Uterus (tissue), 4 donors: ENCODE measurements at places on chromosomes 7 and 10. TPM values are rescaled to one million over a fixed set of nuclear protein-coding genes. Genes with fewer than 3 reads are reported as not detected.

Gene PPP1R17
- total RNA-seq, result not detected

Gene UFSP1
- total RNA-seq, result 9.7 TPM

Gene PTER
- total RNA-seq, result 13.5 TPM

Gene GARIN1A
- total RNA-seq, result 6.6 TPM

Gene RBP4
- total RNA-seq, result 3.2 TPM

Gene FAM131B
- total RNA-seq, result 1.2 TPM

Gene CYP26A1
- not detected for total RNA-seq

Gene LIPJ
- not detected for total RNA-seq

Gene CEP55
- not detected for total RNA-seq

GRCh38 chr7:91661727-91662126 lies 218.8 kb downstream of the MTERF1 start:
- no peak overlapping the region for H3K27ac ChIP-seq
- no peaks in the 10 kb centered on the region for H3K36me3 ChIP-seq
- H3K27me3 ChIP-seq, result no peaks in the 10 kb centered on the region
- no peak overlapping the region for H3K4me3 ChIP-seq

DNA sequence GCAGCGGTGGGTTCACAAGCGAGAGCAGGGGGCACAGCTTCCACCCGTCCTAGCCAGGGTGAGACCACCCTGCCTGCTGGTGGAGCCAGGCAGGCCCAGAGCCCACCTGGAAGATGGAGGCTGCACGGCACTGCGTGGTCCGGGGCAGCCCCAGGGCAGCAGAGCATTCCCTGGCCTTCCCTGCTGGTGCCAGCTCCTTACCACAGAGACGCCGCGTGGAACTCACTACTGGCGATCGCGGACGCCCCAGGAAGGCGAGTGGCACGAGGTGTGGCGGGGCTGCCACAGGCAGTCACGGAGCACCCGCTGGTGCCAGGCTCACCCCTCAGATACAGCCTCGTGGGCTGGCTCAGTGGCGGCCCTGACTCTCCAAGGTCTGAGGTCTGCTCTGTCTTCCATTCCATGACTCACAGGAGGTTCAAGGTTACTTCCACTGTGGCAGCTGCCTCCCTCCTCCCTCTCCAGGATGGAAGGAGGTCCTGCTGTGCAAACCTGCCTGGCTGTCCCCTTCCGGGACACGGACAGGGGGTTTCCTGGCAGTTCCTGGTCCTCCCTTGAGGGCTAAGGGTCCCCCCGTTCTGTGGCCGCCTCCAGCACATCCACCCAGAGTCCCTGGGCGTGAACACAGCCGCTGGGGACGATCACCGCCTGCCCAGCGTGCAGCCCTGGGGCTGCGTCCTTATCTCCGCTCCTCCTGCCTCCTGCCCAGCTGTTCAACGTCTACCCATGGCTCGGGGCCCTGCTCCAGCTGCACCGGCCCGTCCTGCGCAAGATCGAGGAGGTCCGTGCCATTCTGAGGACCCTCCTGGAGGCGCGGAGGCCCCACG lies 3.1 kb downstream of the CYP2W1 start:
- H3K4me1 ChIP-seq, result no peaks in the 10 kb centered on the region
- DNase-seq, result no peak
- no peak overlapping the region for H3K27ac ChIP-seq
- H3K4me3 ChIP-seq, result no peak overlapping the region
- H3K27me3 ChIP-seq, result peaks cover 4% of the 10 kb centered on the region

DNA sequence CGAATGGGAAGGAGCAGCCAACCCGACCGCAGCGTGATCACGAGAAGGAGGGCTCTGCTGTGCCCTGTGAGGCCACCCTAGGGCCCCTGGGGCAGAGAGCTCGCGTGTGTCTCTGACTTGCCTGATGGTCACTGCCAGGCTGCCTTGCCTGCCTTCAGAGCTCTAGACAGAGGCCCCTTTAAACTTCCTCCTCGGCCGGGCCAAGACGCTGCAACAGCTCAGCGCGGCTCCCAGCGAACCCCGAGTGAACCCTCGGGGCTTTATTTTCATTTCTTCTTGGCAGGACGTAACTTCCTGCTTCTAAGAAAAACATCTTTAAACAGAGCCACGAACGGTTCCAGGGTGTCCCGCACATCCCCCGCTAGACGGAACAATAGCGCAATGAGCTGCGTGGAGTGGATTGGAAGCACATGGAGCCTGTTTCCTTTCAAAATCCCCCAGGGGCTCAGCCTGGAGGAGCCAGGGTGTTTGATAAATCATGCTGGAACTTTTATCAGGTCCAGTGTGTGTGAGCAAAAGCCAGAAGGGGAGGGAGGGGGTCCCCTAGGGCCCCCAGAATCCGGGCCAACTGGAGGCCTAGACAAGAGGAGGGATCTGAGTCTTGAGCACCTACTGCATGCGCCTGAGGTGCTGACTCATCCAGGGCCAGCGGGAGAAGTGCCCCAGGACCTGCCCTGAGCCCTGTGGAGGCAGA lies 134.1 kb upstream of the GDF10 start:
- DNase-seq, result peak; percentile 68
- H3K36me3 ChIP-seq, result no peaks in the 10 kb centered on the region
- H3K27me3 ChIP-seq, result no peaks in the 10 kb centered on the region

- no peak overlapping the region for H3K4me3 ChIP-seq
- H3K36me3 ChIP-seq, result no peaks in the 10 kb centered on the region
Observed at GRCh38 chr7:22420973-22421635, 64.2 kb upstream of the RAPGEF5 start.

DNA sequence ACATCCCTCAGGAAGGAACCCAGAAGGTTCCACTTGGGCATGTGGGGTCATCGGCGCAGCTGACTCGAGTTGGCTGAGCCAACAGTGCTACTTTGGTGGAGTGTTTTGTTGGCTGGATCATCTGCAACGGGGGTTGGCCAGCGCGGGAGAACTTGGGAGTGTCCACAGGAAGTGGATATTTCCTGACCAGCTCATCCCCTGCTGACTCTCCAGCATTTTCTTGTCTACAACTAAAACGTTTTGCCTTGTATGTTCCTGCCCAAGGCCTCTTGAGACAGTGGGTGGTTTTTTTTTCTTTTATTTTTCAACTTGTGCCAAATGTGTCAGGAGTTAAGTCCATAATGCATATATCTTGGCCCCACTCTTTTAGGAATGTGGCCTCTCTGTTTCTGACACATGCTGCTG lies 208.6 kb downstream of the ZNF365 start:
- no peak overlapping the region for H3K4me3 ChIP-seq
- H3K4me1 ChIP-seq, result no peaks in the 10 kb centered on the region
- peak; percentile 49 for DNase-seq
- H3K27ac ChIP-seq, result peak overlapping the region; percentile 47
- no peaks in the 10 kb centered on the region for H3K27me3 ChIP-seq
- no peaks in the 10 kb centered on the region for H3K36me3 ChIP-seq

DNA sequence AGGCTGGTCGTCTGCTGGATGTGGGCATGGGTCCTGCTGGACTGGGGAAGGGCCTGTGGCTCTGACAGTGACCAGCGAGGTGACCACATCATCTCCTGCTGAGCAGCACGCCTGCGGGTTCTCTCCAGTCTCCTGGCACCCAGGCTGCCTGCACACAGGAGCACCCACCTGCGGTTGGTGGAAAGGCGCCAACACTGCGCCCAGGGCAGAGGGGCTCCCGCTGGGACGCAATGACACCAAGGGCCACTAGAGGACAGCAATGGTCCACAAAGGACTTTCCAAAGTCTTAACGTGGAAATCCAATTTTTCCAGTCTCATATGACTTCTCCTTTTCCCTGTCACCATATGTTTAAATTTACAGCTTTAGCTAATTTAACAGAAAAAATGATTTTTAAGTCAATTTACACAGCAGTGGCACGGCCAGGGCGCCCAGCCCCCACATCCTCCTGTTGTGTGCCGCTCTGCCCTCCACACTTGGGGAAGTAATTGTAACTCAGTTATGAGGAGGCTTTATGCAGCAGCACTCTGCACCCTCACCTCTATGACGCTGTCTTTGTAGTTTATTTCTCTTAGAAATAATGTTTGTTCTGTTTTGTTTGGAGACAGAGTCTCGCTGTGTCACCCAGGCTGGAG lies 38.1 kb downstream of the CFAP46 start:
- no peaks in the 10 kb centered on the region for H3K36me3 ChIP-seq
- no peaks in the 10 kb centered on the region for H3K4me1 ChIP-seq
- H3K4me3 ChIP-seq, result no peak overlapping the region
- H3K27ac ChIP-seq, result no peak overlapping the region

DNA sequence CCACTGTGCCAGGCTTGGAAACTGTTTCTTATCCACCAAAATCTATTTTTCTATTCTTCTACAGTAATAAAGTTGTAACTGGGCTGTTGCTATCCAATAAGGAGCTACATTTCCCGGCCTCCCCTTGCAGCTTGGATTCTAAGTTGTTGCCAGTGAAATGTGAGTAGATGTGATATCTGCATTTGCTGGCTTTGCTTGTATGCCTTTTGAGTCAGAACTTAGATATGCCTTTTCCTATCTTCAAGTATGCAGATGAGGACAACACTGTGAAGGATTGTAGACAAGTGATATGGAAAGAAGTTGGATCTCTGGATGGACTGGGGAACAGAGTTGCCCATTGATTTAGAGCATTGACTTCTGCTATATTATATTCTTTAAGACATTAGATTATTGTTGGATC lies 236.9 kb downstream of the REEP3 start:
- no peaks in the 10 kb centered on the region for H3K27me3 ChIP-seq
- no peak overlapping the region for H3K4me3 ChIP-seq
- no peak overlapping the region for H3K27ac ChIP-seq
- H3K36me3 ChIP-seq, result no peaks in the 10 kb centered on the region
- H3K4me1 ChIP-seq, result no peaks in the 10 kb centered on the region

- H3K27me3 ChIP-seq, result no peaks in the 10 kb centered on the region
- H3K4me1 ChIP-seq, result no peaks in the 10 kb centered on the region
- H3K4me3 ChIP-seq, result no peak overlapping the region
- no peak for DNase-seq
- no peaks in the 10 kb centered on the region for H3K36me3 ChIP-seq
Observed at GRCh38 chr10:113709221-113709838, 29.6 kb downstream of the CASP7 start.

GRCh38 chr7:102255916-102256315 lies 30.8 kb upstream of the SH2B2 start:
- H3K27ac ChIP-seq, result no peak overlapping the region
- H3K27me3 ChIP-seq, result no peaks in the 10 kb centered on the region
- H3K4me1 ChIP-seq, result no peaks in the 10 kb centered on the region
- no peak overlapping the region for H3K4me3 ChIP-seq
- DNase-seq, result no peak

- no peak overlapping the region for H3K27ac ChIP-seq
- H3K4me1 ChIP-seq, result no peaks in the 10 kb centered on the region
- no peaks in the 10 kb centered on the region for H3K27me3 ChIP-seq
- no peak overlapping the region for H3K4me3 ChIP-seq
Observed at GRCh38 chr7:151768805-151769187, 108.1 kb downstream of the PRKAG2 start.

DNA sequence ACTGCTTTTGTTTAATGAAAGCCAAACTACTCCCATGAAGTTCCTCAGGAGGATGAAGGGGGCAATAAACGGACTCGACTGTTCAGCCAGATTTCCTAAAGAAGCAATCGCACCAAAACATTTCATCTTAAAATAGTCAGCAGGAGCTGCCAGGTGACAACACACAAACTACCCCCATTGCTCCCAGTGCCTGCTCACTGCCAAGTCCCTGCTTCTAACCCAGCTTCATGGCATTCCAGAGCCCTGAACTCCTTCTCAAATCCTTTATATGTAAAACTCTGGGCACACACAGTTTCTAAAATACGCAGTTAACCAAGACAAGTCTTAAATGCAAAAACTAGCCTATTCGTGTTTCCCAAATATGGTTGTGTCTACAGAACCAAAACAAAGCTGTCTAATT lies 110.0 kb downstream of the SORBS1 start:
- no peaks in the 10 kb centered on the region for H3K36me3 ChIP-seq
- no peaks in the 10 kb centered on the region for H3K27me3 ChIP-seq
- peak overlapping the region; percentile 93 for H3K27ac ChIP-seq
- DNase-seq, result peak; percentile 58
- H3K4me1 ChIP-seq, result no peaks in the 10 kb centered on the region
- H3K4me3 ChIP-seq, result no peak overlapping the region

GRCh38 chr10:48363617-48364355 lies 57.3 kb downstream of the MAPK8 start:
- DNase-seq, result peak; percentile 19
- H3K4me3 ChIP-seq, result no peak overlapping the region
- H3K27ac ChIP-seq, result no peak overlapping the region

DNA sequence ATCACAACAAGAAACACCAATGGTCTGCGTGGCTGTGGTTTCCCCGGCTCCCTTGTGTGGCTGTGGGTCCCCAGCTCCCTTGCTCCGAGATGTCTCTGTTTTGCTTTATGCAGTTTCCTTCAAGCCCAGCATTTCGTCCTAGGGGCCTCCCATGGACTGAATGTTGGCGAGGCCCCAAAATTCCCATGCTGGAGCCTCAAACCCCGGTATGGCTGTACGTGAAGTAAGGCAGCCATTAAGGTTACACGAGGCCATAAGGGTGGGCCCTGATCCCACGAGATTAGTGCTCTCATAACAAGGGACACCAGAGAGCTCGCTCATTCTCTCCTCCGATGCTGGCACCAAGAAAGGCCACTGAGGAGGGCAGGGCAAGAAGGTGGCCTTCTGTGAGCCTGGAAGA lies 44.6 kb downstream of the INSIG1 start:
- no peaks in the 10 kb centered on the region for H3K27me3 ChIP-seq
- no peak overlapping the region for H3K27ac ChIP-seq
- no peak for DNase-seq
- no peaks in the 10 kb centered on the region for H3K4me1 ChIP-seq
- no peaks in the 10 kb centered on the region for H3K36me3 ChIP-seq
- no peak overlapping the region for H3K4me3 ChIP-seq

- no peak overlapping the region for H3K4me3 ChIP-seq
- H3K4me1 ChIP-seq, result no peaks in the 10 kb centered on the region
- H3K36me3 ChIP-seq, result no peaks in the 10 kb centered on the region
- no peak for DNase-seq
- H3K27me3 ChIP-seq, result no peaks in the 10 kb centered on the region
Observed at GRCh38 chr7:66815951-66816350, 75.4 kb downstream of the RABGEF1 start.

GRCh38 chr10:25083546-25084111 lies 67.2 kb downstream of the THNSL1 start:
- H3K4me1 ChIP-seq, result no peaks in the 10 kb centered on the region
- H3K27me3 ChIP-seq, result no peaks in the 10 kb centered on the region
- H3K4me3 ChIP-seq, result no peak overlapping the region

DNA sequence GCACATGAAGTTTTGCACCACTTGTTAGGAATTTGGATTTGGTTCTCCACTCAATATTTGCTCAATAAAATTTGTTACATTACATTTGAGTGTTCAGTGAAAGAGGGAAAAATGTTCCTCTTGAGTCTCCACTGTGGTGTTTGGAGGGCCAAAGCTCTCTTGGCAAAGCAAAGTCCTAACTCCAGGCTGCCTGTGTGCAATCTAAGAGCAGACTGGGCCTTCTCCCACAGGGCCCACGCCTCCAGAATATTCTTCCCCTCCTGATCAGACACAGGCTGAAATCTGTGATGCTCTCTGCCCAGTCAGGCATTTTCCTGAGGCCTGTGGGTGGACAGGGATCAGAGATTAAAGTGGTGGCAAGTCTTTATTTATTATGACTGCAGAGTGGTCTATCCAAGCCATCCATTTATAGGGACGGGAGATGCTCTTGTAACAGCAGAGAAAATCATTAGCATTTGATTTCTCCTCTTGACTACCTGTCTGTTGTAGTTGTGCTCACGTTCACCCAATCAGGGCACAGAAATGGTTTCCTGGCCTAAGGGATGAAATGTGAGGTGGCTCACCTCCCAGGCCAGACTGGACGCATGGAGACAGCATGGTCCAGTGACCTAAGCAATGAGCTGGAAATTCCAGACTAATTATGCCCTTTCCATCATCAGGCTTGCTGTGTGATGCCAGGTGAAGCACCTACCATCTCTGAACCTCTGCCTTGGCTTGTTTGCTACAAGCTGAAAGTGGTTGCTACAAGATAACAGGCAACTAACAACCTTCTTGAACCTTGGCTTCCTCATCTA lies 147.1 kb upstream of the NRBF2 start:
- H3K36me3 ChIP-seq, result no peaks in the 10 kb centered on the region
- H3K27ac ChIP-seq, result no peak overlapping the region
- H3K4me1 ChIP-seq, result no peaks in the 10 kb centered on the region
